ENCODE measurements at places on chromosomes 1 and 21.

GRCh38 chr1:201353186-201353940, 24.1 kb downstream of the TNNT2 start:
- DNase-seq = no peak

DNA sequence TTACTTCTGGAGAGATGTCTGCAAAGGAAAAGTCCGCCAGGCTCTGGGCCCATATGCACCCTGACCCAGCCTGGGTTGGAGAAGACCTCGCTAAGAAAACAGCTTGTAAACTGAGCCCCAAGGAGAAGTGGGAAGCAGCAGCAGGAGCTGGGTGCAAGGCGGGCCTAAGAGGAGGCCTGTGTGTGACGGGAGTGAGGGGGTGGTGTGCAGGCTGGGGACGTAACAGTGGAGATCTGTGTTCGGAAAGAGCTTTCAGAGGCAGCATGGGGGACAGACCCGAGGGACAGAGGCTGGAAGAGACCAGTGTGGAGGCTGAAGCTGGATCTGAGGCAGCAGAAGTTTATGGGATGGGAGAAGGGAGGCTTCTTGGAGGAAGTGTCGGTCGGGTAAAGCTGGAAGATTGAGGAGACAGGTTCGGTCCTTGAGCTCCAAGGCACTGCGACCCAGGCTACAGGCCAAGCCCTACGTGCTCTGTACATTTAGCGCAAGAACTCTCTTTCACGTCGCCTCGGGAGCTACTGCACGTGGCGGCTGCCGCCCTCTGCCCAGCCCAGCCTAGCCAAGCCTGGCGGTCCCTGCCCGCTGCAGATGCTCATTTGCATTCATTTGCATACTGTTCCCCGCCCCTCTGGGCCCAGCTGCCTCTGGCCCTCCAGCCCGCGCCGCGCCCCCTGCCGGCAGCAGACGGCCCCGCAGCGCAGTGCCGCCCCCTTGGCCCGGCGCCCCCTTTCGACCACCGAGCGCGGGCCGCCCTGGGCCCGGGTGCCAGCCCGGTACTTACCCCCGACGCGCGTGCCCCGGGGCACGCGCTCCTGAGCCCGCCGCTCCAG, 6.3 kb downstream of the HPCA start:
- DNase-seq = no peak

- peak; percentile 61 for DNase-seq
Observed at GRCh38 chr1:167137332-167137781, 43.5 kb downstream of the STYXL2 start.

GRCh38 chr1:7373876-7374562, 397.1 kb upstream of the VAMP3 start:
- DNase-seq = no peak

- DNase-seq = no peak
Observed at GRCh38 chr1:216499581-216500272, 76.5 kb upstream of the USH2A start.

GRCh38 chr1:18386591-18386990, 94.1 kb upstream of the KLHDC7A start:
- DNase-seq = no peak

- no peak for DNase-seq
Observed at GRCh38 chr1:223617323-223618070, 48.0 kb downstream of the CAPN8 start.

- peak; percentile 9 for DNase-seq
Observed at GRCh38 chr21:41548781-41549180, 40.8 kb upstream of the TMPRSS2 start.

- DNase-seq = no peak
Observed at GRCh38 chr1:77281491-77282186, at the start of gene AK5. Gene AK5, plus strand, starts transcription at chr1:77282019. Its CDS starts 295 bp downstream, at chr1:77282314.

DNA sequence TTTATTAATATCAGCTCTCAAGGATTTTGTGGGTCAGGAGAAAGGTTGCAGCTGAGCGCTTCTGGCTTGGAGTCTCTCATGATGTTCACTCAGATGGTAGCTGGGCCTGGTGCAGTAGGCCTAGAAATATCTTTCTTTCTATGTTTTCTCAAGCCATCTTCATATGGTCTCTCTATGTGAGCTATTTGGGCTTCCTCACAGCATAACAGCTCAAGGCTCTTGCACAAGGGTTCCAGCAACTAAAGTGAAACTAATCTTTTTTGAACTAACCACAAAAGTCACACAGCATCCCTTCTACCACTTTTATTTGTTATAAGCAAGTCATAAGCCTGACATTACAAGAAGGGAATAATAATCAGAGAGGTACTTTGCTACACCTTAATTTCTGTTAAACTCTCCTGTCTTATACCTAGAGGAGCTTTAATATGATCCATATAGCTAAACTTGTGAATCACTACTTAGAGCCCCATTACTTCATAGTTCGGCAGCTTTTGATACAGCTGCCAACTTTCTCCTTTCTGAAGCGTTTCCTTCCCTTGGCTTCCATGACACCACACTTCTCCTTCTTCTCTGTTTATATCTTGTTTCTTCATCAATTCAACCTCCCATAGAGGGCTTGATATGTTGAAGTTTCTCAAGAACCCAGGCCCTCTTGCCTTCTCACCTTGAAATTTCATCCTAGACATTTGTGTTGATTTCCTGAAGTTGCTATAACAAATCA, 720.2 kb downstream of the LTN1 start:
- no peak for DNase-seq

GRCh38 chr1:97089173-97089572, 367.6 kb downstream of the PTBP2 start:
- DNase-seq = no peak

GRCh38 chr1:48889082-48889481, 112.4 kb upstream of the BEND5 start:
- DNase-seq = no peak

- DNase-seq = no peak
Observed at GRCh38 chr1:204830747-204831146, 39.9 kb upstream of the NFASC start.

GRCh38 chr1:67250051-67250653, 57.5 kb upstream of the IL12RB2 start:
- DNase-seq = no peak

- no peak for DNase-seq
Observed at GRCh38 chr1:205275133-205275532, 46.4 kb downstream of the NUAK2 start.

DNA sequence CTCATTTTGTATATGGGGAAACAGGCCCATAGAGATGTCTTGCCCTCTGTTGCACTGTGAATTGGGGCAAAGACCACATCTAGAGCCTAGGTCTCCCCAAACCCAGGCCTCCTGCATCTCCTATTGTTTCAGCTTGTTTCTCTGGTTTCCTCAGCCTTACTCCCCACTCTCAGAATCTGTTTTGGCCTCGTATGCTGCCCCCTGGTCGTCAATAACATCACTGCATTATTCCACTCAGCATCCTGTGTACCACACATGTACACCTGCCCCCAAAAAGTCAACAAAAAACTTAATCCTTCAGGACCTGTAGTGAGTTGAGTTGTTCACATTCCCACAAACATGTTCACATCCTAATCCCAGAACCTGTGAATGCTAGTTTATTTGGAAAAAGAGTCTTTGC, 184.8 kb downstream of the BRINP2 start:
- DNase-seq = no peak

DNA sequence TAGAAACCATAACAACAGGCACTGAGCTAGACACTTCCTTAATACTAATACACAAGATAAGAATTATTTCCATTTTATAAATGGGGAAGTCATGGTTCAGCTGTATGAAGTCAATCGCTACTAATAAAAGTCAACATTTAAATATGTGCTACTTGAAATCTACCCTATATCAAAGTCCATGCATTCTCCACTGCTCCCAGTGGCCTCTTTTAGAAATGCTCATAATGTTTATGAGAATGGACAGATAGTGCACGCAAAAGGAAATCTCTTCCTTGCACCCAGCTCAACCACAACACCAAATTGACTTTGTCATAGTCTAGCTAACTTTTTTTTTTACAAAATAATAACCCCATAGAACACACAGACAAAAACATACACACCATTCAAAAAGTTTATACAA, 281.7 kb upstream of the CXADR start:
- DNase-seq = no peak

DNA sequence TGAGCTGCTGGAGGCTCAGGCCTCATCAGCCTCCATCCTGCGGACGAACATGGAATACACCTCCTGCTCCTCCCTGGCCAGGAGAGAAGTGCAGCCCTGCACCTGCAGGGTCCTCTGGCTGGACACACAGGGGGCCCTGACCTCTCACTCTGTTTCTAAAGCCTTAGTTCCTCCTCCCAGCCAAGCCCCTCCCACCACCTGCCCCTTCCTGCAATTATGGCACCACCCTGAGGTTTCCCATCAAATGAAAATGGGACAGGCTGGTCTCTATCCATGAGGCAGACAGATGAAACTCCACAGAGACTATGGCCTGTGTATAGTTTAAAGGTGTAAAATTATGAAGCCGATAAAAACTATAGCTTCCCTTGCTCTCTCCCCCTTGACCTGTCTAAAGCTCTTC, 42.6 kb downstream of the CACNA1S start:
- no peak for DNase-seq

DNA sequence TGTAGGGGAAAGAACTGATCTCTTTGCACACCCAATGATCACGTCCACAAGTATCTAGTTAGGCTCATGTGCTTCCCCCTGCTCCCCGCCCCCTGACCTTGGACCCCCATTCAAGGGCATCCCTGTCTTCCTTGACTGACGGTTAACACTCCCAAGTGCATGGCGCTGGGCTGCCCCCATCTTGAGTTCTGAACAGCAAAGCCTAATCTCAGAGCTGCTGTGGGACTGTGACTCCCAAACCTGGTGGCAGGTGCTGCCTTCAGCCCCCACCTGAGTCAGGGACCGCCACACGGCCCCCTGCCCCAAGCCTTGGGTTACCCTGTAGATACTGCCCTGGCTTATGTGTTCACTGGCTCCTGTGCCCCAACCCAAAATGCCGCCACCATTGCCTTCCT, 925 bp downstream of the TNNI1 start:
- no peak for DNase-seq

GRCh38 chr1:65759516-65759915, 33.2 kb upstream of the PDE4B start:
- DNase-seq = no peak

- DNase-seq = no peak
Observed at GRCh38 chr1:5693568-5693967, 298.7 kb downstream of the NPHP4 start.

GRCh38 chr1:75520862-75521475, 89.9 kb downstream of the SLC44A5 start:
- DNase-seq = no peak

DNA sequence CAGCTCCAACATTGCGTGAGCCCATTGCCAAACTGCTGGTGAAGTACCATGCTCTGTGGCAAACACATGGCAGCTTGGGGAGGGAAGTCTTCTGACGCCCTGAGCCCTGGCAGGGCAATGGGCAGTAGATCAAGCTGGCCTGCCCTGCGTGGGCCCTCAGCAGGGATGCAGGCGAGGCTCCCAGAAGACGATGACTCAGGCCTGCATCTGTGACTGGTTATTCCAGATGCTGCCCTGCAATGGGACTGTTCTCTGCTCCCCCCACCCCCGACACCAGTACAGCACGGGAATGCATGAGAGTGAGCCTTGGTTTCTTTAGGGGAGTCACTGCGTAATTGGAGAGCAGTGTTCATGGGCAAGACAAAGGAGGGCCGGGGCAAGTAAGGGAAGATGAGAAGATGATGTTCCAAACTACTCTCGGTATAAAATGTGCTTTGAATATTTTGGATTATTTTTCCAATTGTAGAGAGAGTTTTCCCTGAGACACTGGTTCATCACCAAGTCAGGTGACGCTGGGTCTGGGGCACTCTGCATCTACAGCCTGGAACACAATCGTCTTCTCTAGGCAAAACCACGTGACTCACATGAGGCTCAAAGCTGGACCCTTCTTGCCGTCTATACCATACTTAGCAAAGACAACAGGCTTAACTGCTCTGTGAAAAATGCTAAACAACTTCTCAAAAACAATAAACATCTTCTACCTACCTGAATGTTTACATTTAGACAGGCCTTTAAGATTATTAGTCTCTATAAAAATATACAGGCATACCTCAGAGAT, 9.0 kb upstream of the C1orf198 start:
- DNase-seq = no peak

- DNase-seq = no peak
Observed at GRCh38 chr1:115429884-115430283, 91.8 kb upstream of the NGF start.

DNA sequence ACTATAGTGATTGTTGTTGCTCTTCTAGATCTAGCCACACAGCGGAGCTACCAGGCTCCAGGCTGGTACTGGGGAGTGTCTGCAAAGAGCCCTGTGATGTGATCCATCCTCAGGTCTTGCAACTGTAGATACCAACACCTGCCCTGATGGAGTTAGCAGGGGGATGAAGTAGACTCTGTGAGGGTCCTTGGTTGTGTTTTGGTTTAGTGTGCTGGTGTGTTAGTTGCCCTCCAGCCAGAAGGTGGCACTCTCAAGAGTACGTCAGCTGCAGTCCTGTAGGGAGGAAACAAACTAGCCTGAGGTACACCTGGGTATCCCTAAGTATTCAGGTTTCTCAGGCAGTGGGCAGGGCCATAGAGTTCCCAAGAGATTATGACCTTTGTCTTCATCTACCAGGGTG, 81.2 kb upstream of the TMPRSS2 start:
- no peak for DNase-seq

DNA sequence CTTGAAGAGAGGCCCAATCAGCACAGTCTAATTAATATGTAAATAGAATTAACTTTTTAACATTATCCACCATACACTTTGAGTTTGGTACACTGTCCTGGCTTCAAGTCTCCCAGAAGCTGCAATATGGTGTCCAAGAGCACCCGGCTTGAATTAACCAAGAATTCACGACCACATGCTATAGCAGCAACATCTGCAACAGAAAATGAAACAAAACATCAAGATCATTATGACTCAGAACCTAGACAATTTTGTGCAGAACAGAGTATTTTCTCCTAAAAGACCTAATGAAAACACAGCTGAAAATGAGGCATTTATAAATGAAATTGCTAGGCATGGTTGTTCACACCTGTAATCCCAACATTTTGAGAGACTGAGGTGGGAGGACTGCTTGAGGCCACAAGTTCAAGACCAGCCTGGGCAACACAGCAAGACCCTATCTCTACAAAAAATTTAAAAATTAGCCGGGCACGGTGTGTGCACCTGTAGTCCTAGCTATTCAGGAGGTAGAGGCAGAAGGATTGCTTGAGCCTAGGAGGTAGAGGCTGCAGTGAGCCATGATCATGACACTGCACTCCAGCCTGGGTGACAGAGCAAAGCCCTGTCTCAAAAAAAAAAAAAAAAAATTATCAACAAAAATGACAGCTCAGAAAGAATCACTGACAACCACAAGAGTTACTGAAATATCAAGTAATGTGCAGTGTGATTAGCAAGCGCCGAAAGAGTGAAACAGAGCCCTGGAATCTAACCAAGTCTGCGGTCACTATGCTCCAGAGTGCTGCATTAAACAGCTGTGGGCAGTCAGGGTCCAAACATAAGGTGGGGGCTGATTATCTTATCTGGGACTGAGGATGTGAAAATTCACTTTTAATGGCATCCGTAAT, 45.3 kb downstream of the HSF2BP start:
- no peak for DNase-seq

- DNase-seq = no peak
Observed at GRCh38 chr1:78096976-78097375, 51.2 kb downstream of the GIPC2 start.

DNA sequence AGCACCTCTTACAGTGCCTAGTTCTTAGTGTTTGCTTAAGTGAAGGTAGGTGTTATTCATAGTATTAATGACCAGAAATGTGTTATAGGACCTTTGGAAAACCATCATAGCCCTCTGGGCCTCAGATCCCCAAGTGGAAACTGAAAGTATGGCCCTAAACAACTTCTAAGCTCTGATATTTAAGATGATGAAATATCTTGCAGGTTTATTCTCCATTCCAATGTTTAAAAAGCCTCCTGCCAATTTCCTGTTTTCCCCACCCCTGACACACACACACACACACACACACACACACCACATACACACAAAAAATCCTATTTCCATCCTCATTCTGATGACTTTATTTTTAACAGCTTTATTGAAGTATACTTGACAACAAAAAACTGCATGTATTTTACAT, 108.2 kb downstream of the DIRAS3 start:
- DNase-seq = no peak

Measured in NCI-H187 (cell line).